ENCODE measurements at places on chromosomes 5 and 9.
A peak's percentile ranks its signal among the peaks of the same experiment; 100 is the strongest.

- DNase-seq = no peak
Measured at GRCh38 chr5:167934551-167934971, 356.9 kb upstream of the WWC1 start.

DNA sequence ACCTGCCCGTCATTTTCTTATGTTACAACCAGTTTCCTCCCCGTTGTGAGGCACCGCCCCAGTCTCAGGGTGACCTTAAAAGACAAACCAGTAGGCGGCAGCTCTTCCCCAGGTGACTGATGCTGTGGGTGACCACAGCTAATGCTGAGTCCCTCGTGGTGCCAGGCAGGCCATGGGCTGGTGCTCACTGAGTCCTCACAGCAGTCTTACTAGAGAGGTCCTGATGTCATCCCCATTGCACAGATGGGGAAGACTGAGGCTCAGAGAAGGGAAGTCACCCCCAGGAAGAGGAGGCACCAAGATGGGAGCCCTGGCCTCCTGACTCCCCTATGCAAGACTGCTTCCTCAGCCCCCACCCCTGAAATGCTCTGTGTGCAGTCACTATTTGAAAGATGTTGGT is 978 bp downstream of the CFAP157 start:
- no peak for DNase-seq

DNA sequence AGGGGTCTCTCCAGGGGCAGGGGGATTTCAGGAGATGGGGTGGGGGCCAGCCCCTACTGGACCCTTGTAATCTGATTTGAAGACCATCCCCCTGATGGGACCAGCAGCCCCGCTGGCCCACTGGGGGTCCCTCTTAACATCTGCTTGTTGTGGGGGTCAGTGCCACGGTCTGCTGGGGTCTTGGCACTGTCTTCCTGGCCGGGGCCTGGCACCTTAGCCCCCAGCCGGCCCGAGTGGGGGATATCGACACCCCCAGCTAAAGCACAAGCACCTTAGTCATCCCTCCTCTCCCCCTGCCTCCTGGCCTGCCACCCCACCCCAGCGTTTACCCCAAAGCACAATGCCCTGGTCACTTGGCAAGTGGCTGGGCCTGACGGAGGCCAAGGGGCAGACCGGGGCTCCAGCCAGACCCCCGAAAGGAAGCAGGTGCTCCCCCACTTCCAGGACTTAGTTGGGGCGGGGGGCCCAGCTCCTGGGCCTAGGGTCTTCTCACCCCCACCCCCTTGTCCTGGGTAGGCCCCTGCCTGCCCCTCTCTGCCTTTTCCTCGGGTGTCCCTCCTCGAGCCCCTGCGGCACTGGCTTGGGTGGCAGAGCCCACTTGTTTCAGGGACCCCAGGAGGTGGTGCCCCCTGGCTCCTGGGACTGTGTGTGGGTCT is 1.4 kb upstream of the NFX1 start:
- DNase-seq = peak; percentile 5

DNA sequence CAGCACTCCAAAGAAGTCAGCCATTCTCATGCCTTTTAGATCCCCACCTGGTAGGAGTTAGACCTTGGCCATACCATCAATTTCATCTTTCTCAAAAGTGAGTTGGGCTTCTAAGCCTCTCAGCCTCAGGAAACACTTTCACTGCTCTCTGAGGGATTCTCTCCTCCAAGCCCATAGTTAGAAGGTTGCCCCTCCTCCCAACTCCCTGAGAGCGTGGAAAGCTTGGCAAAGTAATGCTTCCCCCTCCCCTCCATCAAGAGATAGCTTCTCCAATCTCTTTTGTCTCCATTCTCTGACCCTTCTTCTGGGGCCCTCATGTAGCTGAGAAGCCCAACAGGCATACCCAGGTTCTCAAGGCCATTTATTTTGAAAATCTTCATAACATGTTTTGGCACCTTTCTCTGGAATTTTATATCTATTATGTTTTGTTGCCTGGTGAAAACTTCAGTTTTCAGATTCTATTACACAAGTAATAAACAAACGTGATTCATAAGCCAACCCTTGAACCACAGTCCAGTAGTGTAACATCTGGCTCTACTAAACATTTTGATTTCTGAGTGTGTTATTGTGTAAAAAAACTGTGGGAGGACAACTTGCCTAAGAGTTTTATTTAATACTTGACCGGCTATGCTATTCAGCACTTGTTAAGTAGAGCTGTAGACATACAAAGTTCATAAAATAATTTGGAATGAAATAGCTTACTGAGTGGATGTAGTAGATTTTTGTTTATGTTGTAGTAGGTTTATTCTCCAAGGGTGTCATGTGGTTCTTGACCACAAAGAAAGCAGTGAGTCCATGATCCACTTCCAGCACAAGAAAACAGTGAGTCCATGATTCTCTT is 17.1 kb downstream of the LVRN start:
- DNase-seq = no peak

- DNase-seq = peak; percentile 13
Measured at GRCh38 chr9:112378328-112379176, 1.4 kb upstream of the HSDL2 start.

DNA sequence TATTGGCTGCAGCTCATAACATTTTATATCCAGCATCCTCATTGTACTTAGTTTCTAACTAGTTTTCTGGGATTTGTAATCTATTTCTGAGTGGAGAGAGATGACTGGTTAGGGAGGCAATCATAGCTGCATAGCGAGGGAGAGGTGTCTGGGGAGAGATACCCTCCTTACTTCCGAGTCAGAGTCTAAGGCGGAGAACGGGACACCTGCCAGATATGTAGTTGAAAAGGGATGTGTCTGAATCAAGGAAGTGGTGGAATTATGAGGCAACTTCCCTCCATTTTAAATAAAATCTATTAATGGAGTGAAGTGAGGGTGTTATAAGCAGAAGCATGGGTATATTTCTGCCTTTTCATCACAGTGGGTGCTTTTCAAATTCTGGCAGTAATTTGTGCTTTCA is 126.5 kb downstream of the MAST4 start:
- no peak for DNase-seq

DNA sequence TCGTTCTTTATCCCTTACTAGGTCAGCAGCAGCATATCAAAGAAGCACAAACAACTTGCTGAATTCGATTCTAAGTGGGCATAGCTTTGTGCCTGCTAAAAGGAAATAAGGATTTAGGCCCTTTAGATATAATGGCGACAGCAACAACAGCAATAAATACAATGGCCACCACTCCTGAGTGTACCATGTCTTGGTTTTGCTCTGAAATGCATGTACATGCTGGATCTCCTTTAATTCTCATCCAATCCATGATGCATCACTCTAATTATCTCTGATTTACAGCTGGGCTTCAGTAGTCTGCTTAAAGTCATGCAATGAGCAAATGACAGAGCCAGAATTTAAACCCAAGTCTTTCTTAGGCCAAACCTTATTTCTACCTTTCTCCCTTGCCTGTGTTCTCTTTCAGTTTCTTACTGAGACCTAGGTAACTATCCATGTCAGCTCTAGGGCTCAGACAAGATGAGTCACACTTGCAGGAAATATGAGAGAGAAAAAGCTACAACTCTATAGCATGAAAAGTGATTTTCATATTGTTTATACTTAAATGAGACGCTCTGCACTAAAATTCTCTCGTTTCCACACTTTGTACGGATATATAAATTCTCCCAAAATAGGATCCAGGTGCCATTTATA is 111.8 kb downstream of the HMHB1 start:
- no peak for DNase-seq

DNA sequence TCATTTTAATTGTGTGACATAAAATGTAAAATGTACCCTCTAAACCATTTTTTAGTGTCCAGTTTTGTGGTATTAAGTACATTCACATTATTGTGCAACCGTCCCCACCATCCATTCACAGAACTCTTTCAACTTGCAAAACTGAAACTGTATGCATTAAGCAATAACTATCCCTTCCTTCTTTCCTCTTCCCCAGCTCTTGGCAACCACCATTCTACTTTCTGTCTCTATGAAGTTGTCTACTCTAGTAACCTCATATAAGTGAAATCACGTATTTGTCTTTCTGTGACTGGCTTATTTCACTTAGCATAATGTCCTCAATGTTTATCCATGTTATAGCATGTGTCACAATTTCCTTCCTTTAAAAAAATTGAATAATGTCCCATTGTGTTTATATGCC is 142.4 kb downstream of the C9orf152 start:
- no peak for DNase-seq

Measured in stimulated activated CD4-positive, alpha-beta T cell treated with anti-CD3 and anti-CD28 coated beads, Interleukin-4, amount 100 ng/mL, for 4 hours (primary cell).